Ureter (tissue), 1 donor: ENCODE measurements at places on chromosomes 16 and 17. TPM values are rescaled to one million over a fixed set of nuclear protein-coding genes. Genes with fewer than 3 reads are reported as not detected.

TUBG1 gene
- total RNA-seq: 49.7 TPM

CFAP52 gene
- not detected for total RNA-seq

TEKT5 gene
- 8.0 TPM for total RNA-seq

CCDC78 gene
- total RNA-seq: 5.3 TPM

KRT39 gene
- not detected for total RNA-seq

ZNF232 gene
- total RNA-seq: 5.9 TPM

MYH1 gene
- total RNA-seq: 0.05 TPM

ATP2A1 gene
- 0.75 TPM for total RNA-seq

FAM171A2 gene
- 0.78 TPM for total RNA-seq

PRR11 gene
- total RNA-seq: 1.0 TPM

CDH16 gene
- not detected for total RNA-seq

TP53TG3B gene
- not detected for total RNA-seq

ATMIN gene
- total RNA-seq: 42.9 TPM

CX3CL1 gene
- 31.1 TPM for total RNA-seq

WSCD1 gene
- 3.6 TPM for total RNA-seq

TSNAXIP1 gene
- total RNA-seq: 2.5 TPM

TMEM114 gene
- not detected for total RNA-seq

NPIPA5 gene
- total RNA-seq: 15.6 TPM

TNFRSF13B gene
- 0.83 TPM for total RNA-seq

EIF1 gene
- total RNA-seq: 1,012 TPM

PRSS8 gene
- 17.0 TPM for total RNA-seq

BCO1 gene
- 0.81 TPM for total RNA-seq

NOL3 gene
- total RNA-seq: 26.8 TPM

ABCC1 gene
- total RNA-seq: 46.9 TPM

TMIGD1 gene
- not detected for total RNA-seq

ERAL1 gene
- total RNA-seq: 40.3 TPM

ABCC11 gene
- 1.7 TPM for total RNA-seq

TNFSF13 gene
- total RNA-seq: 23.0 TPM

NME1 gene
- total RNA-seq: 99.4 TPM

C16orf92 gene
- not detected for total RNA-seq

GEMIN4 gene
- 26.7 TPM for total RNA-seq

HNF1B gene
- total RNA-seq: 31.5 TPM

RNU2-1 gene
- 1,456 TPM for total RNA-seq
